ENCODE measurements at places on chromosomes 1 and 21.

DNA sequence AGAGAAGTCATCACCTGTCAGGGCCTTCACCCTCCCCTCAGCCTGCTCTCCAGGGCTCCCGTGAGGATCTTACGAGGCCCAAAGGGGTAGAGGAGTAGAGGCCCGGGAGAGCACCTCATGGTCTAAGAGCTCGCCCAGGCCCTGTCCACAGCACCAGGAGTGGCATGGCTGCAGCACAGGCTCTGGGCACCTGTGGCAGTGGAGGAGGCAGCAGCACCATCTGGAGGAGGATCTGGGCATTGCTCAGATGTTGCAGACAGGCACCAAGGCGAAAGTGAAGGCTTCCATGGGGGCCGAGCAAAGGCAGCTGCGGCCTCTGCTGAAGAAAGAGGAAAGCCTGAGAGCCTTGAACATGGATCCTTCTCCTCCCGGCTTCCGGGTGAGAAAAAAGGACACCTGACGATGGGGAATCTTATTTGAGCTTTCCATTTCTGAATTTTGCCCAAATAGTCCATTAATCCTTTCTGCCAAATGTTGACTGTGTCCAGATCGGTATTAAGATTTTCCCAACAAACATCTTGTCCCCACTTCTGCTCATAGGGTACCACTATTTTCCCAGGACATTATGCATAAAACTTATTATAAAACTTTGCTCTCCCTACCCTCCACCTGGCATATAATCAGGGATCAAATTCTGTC, 604.7 kb downstream of the PTPRC start:
- no peak overlapping the region for H3K4me3 ChIP-seq
- H3K36me3 ChIP-seq: no peaks in the 10 kb centered on the region
- no peak overlapping the region for H3K27ac ChIP-seq
- H3K27me3 ChIP-seq: no peaks in the 10 kb centered on the region
- no peaks in the 10 kb centered on the region for H3K4me1 ChIP-seq

- H3K4me1 ChIP-seq: no peaks in the 10 kb centered on the region
- no peaks in the 10 kb centered on the region for H3K36me3 ChIP-seq
- no peaks in the 10 kb centered on the region for H3K27me3 ChIP-seq
- H3K27ac ChIP-seq: no peak overlapping the region
- no peak for DNase-seq
- H3K4me3 ChIP-seq: no peak overlapping the region
Observed at GRCh38 chr1:89883030-89883379, 62.2 kb downstream of the LRRC8D start.

GRCh38 chr1:231192620-231193163, 30.8 kb downstream of the TRIM67 start:
- H3K27me3 ChIP-seq: peaks cover 9% of the 10 kb centered on the region
- H3K27ac ChIP-seq: no peak overlapping the region
- DNase-seq: no peak

DNA sequence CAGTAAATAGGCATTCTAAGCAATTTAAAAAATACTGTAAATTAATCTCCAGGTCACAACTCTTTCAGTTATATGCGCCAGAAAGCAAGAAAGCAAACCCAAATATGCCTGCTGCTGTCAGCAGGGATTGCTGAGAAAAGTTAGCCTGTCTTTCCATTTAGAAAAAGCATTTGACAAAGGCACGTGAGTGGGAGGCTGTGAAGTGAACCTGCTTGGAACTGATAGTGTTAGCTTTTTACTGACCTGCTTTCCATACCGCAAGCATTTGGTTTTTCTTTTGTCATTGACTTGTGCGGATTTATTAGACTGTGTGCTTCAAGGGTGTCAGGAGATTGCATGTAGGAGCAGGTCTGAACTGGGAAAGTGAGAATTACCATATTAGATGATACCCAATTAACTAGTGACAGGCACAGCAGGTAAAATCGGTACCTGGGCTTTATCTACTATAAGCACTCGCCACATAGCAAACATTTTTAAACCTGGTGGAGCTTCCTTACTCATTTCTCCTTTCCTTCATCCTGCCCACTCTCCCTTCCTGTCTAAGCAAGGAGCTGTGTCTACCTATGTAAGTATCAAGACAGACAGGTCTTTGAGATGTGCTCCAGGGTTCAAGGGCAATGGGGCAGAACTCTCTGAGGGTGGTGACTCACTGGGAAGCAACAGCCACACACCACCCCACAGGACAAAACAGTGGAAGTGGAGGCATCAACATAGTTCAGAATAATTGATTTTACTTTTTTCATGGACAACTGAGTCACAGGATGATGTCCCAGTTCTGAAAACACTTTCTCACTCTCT, 323.9 kb downstream of the DISC1 start:
- no peak overlapping the region for H3K4me3 ChIP-seq
- no peak for DNase-seq
- no peaks in the 10 kb centered on the region for H3K27me3 ChIP-seq
- no peaks in the 10 kb centered on the region for H3K4me1 ChIP-seq
- H3K27ac ChIP-seq: no peak overlapping the region
- H3K36me3 ChIP-seq: no peaks in the 10 kb centered on the region

GRCh38 chr1:227357171-227357926, 39.1 kb upstream of the CDC42BPA start:
- peak; percentile 72 for DNase-seq
- no peaks in the 10 kb centered on the region for H3K27me3 ChIP-seq
- H3K4me3 ChIP-seq: no peak overlapping the region
- peak overlapping the region; percentile 79 for H3K27ac ChIP-seq

GRCh38 chr1:201508809-201509208, 1.9 kb upstream of the CSRP1 start:
- no peaks in the 10 kb centered on the region for H3K27me3 ChIP-seq
- no peak overlapping the region for H3K4me3 ChIP-seq
- no peaks in the 10 kb centered on the region for H3K36me3 ChIP-seq
- H3K27ac ChIP-seq: no peak overlapping the region
- DNase-seq: no peak

Measured in hepatocyte (in vitro differentiated cells).